Activated naive CD8-positive, alpha-beta T cell treated with anti-CD3 and anti-CD28 coated beads for 36 hours (primary cell): ENCODE measurements at places on chromosomes 2 and 18.

DNA sequence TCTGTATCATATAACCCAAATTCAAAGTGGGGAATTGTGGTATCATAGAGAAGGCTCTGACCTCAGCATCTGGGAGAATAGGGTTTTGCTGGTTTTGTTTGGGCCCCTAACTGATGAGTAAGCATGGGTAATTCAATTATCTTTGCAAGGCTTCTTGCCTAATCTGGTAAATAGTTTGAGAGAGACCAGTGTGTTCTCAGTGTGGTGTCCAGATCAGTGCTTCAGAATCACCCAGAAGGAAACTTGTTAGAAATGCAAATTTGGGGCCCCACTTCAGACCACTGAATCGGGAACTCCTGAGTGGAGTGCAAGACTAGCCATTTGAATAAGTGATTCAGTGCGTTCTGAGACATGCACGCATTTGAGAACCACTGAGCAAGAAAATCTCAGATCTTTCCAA, 282.7 kb downstream of the EPHA4 start:
- DNase-seq: no peak

- no peak for DNase-seq
Observed at GRCh38 chr18:45739848-45740247, 15.9 kb downstream of the SLC14A1 start.

DNA sequence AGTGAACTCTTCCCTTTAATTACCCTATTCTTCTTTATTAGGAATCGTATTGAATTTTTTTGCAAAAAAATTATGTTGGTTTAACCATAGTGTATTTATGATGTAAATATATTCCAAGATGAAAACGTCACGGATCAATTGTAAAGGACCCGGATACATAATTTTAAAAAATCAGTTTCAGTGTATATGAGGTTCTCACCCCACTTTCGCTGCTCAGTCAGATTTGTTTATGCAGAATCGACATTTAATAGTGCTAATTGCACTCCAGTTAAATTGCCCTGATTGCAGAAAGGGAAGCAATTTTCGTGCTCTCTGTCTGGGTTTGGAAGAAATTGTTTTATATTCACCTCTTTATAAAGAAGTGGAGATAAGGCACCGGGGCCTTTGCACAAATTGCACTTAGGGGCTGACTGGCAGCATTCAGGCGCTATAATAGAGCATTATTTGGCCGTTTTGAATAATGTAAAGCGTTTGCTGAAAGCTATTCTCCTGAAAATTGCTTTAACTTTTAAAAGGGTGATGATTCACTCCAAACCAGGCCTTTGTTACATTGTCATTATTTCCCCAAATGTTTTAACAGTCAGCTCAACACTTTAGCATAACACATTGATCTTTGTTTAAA, 3.0 kb upstream of the SP9 start:
- DNase-seq: no peak

DNA sequence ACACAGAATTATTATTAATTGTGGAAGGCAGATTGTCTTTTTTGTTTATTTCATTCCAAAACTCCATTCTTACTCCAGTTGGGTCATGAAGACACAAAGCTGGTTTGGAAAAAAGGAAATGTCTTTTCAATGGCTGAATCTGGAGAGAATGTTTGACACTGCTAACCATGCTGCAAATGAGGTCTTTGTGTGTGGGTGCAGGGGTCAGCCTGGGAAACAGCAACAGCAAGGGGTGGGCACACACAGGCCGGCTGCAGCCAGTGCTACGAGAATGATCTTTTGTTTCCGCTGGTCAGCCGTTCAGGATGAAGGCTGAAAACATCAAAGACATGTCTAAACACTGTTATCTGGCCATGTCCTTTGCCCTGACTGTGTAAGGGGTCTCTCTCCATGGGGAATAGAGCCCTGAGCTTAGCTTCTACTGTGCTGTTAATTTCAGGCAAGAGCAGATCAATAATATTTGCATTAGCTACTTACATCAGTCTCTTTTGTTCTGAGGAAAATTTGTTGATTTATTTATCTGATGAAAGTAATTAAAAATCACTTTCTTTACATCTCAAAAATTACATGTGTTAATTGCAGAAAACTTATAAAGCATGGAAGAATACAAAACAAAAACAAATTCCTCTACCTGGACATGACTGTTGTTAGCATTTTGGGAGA, 33.3 kb upstream of the E2F6 start:
- no peak for DNase-seq

- DNase-seq: no peak
Observed at GRCh38 chr18:41170346-41170745, 784.7 kb upstream of the PIK3C3 start.

GRCh38 chr2:200199576-200200263, 106.8 kb upstream of the SPATS2L start:
- DNase-seq: no peak

GRCh38 chr18:76593843-76594242, 98.8 kb upstream of the ZNF516 start:
- DNase-seq: no peak

- no peak for DNase-seq
Observed at GRCh38 chr18:21855432-21855831, 114.8 kb downstream of the MIB1 start.

GRCh38 chr2:129984426-129984825, 5.0 kb downstream of the RAB6C start:
- DNase-seq: no peak

DNA sequence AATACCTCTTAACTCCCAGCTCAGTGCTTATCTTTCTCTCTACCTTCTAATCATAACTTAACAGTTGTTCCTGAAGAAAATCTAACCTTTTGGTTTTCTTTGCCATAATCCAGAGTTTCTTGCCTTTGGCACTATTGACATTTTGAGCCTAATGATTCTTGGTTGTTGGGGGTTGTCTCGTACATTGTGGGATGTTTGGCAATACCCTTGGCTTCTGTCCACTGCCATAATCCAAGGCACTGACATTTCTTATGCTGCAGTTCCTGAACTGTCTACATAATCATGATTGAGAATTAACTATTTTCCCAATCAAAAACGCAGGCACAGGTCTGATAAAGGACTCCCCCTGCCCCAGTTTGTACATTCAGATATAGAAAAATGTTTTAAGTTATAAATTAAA, 203.2 kb upstream of the MEX3C start:
- DNase-seq: no peak

DNA sequence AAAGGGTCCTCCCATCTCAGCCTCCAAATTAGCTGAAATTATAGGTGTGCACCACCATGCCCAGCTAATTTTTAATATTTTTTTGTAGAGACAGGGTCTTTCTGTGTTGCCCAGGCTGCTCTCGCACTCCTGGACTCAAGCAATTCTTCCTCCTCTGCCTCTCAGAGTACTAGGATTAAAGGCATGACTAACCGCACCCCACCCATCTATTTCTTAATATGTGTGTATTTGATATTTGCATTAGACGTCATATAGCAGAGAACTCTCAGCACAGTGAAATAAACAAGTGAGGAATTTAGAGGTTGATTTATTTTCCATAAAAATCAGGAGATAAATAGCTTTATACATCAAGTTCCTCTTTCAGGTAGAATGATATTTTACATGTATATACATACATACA, 213.5 kb downstream of the FSIP2 start:
- DNase-seq: no peak

- no peak for DNase-seq
Observed at GRCh38 chr2:85445316-85446295, 27.1 kb downstream of the SH2D6 start.

- peak; percentile 27 for DNase-seq
Observed at GRCh38 chr2:234291765-234292204, 205.1 kb downstream of the ARL4C start.

DNA sequence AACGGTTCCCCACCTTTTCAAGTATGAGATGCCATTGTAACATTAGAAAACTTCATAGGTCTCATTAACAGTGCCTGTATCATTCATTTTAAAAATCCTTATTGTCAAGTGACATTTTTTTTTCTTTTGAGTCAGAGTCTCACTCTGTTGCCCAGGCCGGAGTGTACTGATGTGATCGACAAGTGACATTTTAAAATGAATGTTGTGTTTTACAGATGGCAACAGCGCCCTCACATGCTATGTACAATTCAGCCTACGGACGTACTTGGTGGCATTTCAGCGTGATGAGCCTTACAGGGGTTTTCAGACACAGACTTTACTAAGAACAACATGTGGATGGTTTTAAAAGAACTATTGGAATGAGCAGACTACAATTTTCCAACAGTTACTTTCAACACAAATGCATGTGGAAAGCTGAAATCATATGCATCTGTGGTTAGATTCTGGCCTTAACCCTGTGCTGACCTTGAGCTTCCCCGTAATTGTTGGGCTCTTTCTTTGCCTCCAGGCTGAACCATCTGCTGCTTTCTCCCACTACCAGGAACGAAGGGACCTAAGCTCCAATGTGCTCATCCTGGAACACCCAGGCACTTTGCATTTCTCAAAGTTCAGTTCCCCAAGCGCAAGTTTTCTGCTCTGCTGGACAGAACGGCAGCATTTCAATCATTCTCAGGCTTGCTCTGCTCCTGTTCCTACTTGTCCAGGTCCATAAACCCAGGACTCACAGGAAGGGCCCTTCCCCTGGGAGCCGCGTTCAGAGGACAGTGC, 119.9 kb upstream of the NDUFV2 start:
- no peak for DNase-seq

GRCh38 chr18:58407263-58407648, 221.6 kb downstream of the ALPK2 start:
- no peak for DNase-seq

DNA sequence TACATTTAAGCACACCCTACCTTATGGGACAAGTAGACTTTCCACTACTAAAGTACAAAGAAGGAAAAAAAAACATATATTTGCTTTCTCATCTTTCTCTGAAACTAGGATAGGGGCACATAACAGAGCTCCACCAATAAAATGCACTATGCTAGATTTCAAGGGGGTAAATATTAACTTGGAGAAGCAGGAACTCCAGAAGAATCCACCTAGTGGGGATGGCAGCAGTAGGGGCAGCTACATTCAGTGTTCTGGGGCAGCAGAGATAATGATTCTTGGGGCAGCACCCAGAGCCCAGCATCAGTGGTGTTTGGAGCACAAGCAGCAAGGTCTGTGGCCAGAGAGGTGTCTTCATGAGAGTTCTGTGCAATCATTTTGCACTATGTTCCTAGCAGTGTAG, 64.7 kb downstream of the DTNB start:
- no peak for DNase-seq

DNA sequence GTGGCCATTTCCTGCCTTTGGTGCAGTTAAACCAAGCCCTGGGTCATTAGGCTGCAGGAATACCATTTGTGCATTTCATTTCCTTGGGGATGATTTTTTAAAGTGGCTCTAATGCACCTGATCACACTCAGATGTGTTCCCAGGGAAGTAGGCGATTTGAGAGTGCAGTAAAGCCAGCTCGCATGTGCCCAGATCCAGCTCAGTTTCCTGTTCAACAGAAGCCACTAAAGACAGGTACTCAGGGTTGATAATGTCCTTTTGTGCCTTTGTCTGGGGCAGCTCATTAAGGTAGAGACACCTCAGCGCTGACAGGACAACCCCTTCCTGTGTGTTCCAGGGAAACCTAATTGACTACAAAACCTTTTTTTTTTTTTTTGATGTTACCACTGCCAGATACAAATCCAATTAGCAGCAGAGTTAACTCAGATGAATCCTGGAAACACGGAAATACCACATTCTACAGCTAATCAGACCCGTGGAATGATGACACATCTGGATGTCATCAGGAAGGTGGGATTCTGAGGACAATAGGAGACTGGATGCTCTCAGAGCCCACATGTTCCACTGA, 15.2 kb upstream of the CHRNA1 start:
- no peak for DNase-seq

DNA sequence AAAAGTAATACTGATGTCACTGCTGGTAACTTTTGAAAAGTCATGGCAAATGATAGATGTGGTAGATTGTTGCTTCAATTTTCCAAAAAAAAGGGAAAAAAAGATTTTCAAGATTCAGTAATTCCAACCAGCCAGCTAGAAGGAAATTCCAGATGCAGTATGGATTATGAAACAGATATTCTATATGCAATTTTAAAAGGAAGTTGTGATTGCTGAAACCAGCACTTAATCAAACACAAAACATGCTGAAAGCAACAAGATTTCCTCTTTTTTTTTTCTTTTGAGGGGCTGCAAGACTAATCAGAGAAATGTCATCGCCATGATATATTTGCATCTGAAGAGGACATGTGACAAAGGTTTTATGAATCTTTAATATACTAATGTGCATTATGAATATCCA, 5.1 kb upstream of the HNMT start:
- no peak for DNase-seq

- no peak for DNase-seq
Observed at GRCh38 chr2:9021563-9022211, 18.2 kb upstream of the MBOAT2 start.
